ENCODE measurements at places on chromosomes 3 and 15.

- H3K27ac ChIP-seq = no peak overlapping the region
- no peaks in the 10 kb centered on the region for H3K36me3 ChIP-seq
- no peak for DNase-seq
- no peaks in the 10 kb centered on the region for H3K27me3 ChIP-seq
Measured at GRCh38 chr15:22887157-22887951, 48.9 kb downstream of the NIPA2 start.

DNA sequence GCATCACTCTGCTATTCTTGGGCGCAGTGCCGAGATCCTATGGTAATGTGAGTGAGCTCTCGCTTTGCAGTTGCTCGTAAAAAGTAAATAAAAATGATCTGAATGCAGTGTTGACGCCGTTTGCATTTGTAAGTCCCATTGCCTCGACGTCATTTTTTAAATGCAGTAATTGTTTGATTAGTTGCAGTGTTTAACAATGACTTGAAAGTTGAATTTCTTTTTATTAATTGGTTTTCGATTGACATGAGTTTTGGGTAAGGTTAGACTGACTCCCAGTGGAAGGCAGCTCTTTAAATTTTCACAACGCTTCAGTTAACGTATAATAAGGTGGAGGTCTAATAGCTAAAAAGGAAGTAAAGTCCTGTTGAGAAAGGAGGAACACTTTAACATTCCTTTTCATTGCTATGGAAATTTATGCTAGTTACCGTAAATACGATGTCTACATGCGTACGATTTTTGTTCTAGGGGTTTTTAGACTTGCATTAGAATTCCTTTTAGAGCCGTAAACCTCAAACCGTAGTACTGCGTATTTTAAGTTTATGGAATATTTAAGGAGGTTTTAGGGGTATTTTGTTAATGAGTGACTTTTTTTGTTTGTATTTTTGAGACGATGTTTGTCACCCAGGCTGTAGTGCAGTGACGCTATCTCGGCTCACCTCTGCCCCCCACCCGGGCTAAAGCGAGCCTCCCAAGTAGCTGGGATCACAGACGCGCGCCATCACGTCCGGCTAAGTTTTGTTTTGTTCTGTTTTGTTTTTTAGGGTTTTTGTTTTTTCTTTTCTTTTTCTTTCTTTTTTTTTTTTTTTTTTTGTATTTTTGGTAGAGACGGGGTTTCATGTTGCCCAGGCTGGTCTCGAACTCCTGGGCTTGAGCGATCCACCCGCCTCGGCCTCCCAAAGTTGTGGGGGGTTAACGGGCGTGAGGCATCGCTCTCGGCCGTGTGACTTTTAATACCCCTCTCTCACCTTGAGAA, 1.4 kb downstream of the MORF4L1 start:
- H3K4me3 ChIP-seq = peak overlapping the region; percentile 89
- no peaks in the 10 kb centered on the region for H3K27me3 ChIP-seq
- DNase-seq = peak; percentile 36
- peaks cover 9% of the 10 kb centered on the region for H3K4me1 ChIP-seq
- H3K36me3 ChIP-seq = no peaks in the 10 kb centered on the region

DNA sequence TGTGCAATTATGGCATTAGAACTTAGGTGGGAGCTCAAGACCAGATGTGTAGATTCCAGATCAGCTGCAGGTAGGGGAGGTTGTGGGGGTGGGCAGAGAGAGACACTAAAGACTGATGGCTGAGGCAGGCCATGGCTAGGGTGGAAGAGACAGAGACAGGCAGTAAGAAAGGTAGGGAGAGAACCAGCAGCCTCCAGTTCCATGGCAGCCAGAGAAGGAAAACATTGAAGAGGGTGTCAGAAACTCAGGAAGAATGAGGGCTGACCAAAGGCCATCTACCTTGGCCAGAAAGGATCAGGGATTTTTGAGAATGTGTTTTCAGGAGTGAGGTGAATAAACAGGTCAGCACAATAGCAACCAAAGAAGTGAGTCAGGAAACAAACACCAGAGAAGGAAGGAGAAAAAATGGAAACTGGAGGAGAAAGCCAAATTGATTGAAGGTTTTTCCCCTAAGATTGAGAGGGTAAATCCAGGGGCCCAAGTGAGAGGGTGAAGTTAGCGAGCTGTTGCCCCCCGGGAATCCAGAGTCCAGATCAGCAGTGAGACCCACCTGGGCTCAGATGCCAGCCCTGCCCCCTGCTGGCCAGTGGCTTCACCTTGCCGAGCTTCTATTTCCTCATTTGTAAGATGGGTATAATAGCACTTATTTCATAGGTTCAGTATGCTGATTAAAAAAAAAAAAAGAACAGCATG, 41.0 kb downstream of the ABHD2 start:
- DNase-seq = peak; percentile 67
- H3K4me3 ChIP-seq = no peak overlapping the region
- H3K36me3 ChIP-seq = no peaks in the 10 kb centered on the region
- H3K4me1 ChIP-seq = no peaks in the 10 kb centered on the region

DNA sequence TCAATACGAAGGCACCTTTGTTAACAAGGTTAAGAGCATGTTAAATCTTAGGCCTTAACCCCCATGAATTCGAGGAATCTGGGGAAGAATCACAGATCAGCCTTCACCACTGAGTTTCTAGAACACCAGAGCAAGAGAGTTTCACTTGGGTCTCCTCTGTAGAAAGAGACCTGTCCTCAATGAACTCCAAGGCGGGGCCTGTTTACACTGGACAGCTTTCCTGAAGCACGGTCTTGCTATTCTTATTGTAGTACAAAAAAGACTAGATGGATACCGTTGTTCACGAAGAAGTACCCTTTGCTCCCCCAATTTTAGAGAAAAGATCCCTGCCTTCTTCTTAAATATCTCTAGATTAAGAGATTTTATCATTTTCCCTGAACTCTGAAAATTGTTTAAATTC, 64.9 kb downstream of the USF3 start:
- no peak overlapping the region for H3K27ac ChIP-seq
- no peaks in the 10 kb centered on the region for H3K27me3 ChIP-seq
- H3K36me3 ChIP-seq = no peaks in the 10 kb centered on the region
- no peak overlapping the region for H3K4me3 ChIP-seq
- DNase-seq = peak; percentile 45

- H3K4me3 ChIP-seq = no peak overlapping the region
- H3K4me1 ChIP-seq = no peaks in the 10 kb centered on the region
Measured at GRCh38 chr3:155312781-155313180, 19.3 kb upstream of the STRIT1 start.

DNA sequence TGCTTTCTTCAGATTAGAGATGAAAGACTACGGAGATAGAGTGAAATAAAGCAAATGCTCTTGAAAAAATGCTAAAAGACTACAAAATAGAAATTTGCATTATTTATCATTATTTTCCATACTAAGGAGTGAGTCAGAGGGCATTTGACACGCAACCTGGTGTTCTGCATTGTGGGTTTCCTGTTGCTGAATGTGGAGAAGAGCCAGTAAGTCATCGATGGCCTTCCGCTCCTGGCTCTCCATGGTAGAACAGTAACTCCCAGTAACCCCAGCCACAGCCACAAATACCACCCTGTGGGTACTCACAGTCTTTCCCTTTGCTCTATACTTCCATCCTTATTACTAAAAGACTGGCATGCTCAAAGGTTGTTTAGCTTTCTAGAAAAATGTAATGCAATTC, 61.5 kb downstream of the CGGBP1 start:
- DNase-seq = no peak
- H3K36me3 ChIP-seq = no peaks in the 10 kb centered on the region
- no peak overlapping the region for H3K27ac ChIP-seq
- no peak overlapping the region for H3K4me3 ChIP-seq

- H3K4me3 ChIP-seq = no peak overlapping the region
- H3K27ac ChIP-seq = no peak overlapping the region
- H3K27me3 ChIP-seq = no peaks in the 10 kb centered on the region
- H3K36me3 ChIP-seq = no peaks in the 10 kb centered on the region
Measured at GRCh38 chr15:66951531-66952320, 113.7 kb upstream of the SMAD3 start.

DNA sequence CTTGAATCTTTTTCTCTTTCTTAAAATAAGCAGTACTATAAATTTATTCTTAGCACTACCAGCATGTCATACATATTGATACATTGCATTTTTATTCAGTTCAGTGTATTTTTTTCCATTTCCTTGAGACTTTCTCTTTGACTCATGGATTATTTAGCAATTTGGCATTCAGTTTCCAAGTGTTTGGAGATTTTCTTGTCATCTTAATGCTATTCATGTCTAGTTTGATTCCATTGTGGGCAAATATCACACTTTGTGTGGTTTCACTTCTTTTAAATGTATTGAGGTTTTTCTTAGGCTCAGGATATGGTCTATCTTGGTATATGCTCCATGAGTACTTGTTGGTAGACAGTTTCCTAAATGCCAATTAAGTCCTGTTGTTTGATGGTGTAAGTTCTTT, 99.5 kb downstream of the CHRNA7 start:
- no peaks in the 10 kb centered on the region for H3K36me3 ChIP-seq
- no peaks in the 10 kb centered on the region for H3K4me1 ChIP-seq
- no peak overlapping the region for H3K27ac ChIP-seq
- no peak for DNase-seq

DNA sequence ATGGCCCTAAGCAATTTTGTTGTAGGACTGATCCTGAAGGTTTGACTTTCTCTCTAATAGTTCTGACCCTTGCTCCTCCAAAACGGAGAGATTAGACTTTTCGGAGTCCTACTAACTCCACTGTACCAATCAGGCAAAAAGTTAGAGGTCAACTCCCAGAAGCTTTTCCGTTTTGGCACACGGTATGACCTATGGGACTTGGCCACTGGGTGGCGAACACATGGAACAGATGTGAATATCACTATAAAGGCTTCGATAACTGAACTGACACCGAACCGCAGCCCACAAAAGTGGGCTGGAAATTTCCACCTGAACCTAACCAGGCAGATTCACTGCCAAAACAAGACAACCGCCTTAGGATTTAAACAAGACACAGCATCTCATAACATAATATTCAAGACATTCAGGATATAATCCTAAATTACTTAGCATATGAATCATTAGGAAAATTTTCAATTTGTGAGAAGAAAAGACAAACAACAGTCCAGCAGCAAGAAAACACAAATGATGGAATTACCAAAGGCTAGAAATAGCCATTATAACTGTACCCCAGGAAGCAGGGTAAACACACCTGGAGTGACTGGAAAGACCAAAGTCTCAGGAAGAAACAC, 12.2 kb upstream of the TM2D3 start:
- no peak overlapping the region for H3K4me3 ChIP-seq
- H3K27me3 ChIP-seq = no peaks in the 10 kb centered on the region
- no peak for DNase-seq

- H3K27me3 ChIP-seq = no peaks in the 10 kb centered on the region
- no peak overlapping the region for H3K27ac ChIP-seq
- H3K4me3 ChIP-seq = no peak overlapping the region
- H3K4me1 ChIP-seq = no peaks in the 10 kb centered on the region
- DNase-seq = no peak
Measured at GRCh38 chr3:150681057-150681456, 22.7 kb downstream of the ERICH6 start.

DNA sequence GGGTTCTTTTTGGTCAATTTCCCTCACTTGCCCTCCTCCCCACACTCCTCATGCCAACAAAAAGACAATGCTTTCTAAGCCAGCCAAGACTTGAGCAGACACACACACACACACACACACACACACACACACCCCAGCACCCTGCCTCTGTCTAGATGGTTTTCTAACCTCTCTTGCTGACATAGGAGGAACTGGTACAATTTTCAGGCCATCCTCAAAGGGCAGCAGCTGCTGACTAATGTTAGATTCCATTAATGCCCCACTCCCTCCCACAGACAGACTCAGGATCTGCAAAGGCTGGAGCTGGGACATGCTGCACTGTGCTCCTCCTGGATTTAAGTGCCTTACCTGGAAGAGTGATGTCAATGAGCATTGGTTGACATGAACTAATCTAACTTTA, 438.4 kb downstream of the OCA2 start:
- no peaks in the 10 kb centered on the region for H3K36me3 ChIP-seq
- no peak for DNase-seq
- H3K4me3 ChIP-seq = no peak overlapping the region
